ENCODE measurements at places on chromosomes 12 and 14.

- DNase-seq: no peak
Measured at GRCh38 chr14:96889091-96889490, 91.9 kb downstream of the VRK1 start.

DNA sequence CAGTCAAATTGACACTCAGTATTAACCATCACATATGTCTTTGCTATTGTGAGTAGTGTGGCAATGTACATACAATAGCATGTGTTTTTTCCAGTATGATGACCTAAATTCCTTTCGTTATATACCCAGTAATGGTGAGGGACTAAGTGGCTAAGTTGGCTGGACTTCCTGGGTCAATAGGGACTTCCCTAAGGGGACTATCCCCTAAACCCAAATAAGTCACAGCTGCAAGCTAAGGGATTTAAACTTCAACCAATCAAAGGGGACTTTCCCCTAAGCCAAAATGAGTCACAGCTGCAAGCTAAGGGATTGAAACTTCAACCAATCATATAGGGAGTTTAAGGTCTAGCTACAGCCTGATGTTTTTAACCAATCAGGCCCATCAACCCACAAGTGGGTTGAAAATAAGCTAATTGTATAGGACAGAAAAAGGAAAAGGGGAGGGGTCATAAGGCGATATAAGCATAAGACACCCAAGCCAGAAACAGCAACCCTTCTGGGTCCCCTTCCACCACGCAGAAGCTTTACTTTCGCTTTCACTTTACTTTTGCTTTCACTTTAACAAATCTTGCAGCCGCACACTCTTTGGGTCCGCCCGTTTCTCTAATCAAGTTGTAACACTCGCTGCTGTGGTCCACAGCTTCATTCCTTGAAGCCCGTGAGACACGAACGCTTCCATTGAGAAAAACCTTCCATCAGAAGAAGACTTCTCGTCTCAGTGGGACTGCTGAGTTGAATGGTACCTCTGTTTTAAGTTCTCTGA is 404.4 kb downstream of the FLRT2 start:
- peak; percentile 73 for DNase-seq

GRCh38 chr12:31353750-31354708 is 28.1 kb upstream of the SINHCAF start:
- peak; percentile 21 for DNase-seq

GRCh38 chr12:12070674-12071656 is at the start of gene BCL2L14:
Gene BCL2L14 (plus strand): TSS chr12:12070939. CDS start chr12:12079306, 8,367 bp downstream.
- no peak for DNase-seq

DNA sequence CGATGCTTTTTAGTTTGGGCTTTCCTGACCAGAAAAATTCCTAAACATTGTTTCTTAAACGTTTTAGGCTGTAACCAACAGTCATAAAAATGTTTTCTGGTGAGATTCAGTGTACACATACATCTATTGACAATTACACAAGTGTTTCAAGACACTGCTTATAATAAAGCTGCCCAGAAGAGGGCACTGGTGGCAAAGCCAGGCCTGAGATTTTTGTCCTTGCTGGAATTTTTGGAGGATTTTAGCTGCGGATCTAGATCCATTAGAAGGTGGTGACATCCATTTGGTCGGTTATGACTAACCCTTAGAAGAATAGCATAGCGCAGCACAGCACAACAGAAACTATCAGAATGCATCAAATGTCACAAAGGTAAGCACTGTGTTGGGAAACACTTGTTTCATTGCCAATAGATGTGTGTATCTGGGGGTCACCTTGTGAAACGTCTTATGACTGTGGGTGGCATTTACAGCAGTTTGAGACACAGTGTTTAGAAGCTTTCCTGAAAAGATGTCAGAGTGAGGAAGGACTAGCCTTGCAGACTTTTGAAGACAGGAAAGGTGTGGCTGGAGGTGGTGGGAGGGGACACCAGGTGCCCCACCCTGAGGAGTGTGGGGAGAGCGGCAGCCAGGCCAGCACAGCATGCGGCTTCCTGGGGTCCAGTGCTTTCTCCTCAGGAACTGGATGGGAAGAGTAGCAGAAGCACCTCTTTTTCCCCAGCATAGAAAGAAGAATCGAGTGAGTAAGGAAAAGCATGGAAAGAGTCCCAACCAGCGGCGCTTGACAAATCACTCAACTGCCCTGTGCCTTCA is 54.7 kb upstream of the FKBP4 start:
- DNase-seq: no peak

- no peak for DNase-seq
Measured at GRCh38 chr12:50103351-50103750, 457 bp upstream of the GPD1 start.

DNA sequence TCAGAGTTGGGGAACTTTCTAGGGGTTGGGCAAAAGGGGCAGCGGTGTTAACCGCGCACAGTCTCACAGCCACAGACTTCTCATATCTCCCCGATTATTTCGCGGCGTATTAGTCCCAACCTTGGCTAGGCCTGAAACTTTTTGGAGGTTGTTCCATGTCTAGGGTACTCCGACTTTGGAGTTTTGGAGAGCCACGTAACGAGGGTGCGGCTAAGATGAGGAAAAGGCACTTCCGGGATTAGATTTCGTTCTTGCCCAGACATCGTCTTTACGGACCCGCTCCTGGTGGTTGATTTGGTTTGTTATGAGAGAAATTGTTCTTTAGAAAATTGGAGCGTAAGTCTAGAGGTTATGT is 513 bp downstream of the CCNK start:
- peak; percentile 49 for DNase-seq

- DNase-seq: no peak
Measured at GRCh38 chr14:63962906-63963305, 110.1 kb downstream of the SYNE2 start.

DNA sequence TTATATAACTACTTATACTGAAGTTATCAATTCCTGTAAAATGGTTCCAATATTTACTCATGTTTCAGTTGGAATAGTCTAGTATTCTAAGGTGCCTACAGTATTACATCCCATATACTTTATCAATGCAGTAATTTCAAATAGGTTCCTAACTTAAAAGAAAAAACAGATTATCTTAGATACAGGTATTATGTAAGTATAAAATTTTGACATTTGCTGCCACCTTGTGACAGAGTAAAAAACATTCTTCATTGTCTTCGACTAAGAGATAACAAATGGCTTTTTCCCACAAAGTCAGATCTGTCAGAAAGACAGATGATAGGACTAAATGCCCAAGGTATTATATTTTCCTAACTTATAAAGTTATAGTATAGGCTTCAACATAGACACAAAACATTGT is 78.7 kb downstream of the TXNDC16 start:
- peak; percentile 46 for DNase-seq

GRCh38 chr12:3759878-3760277 is 7.0 kb upstream of the CRACR2A start:
- peak; percentile 16 for DNase-seq

GRCh38 chr12:110935588-110935987 is 15.2 kb upstream of the MYL2 start:
- no peak for DNase-seq

- no peak for DNase-seq
Measured at GRCh38 chr12:90112666-90113065, 404.0 kb upstream of the ATP2B1 start.

GRCh38 chr14:72878746-72879145 is 15.2 kb downstream of the DPF3 start:
- no peak for DNase-seq

DNA sequence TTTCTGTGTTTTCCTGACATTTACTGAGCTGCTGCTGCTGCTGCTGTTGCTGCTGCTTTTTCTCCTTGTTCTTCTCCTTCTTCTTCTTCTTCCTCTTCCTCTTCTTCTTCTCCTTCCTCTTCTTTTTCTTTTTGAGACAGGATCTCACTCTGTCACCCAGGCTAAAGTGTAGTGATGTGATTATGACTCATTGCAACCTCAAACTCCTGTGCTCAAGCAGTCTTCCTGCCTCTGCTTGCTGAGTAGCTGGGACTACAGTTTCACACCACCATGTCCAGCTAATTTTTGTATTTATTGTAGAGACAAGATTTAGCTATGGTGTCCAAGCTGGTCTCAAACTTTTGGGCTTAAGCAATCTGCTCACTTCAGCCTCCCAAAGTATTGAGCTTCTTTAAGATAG is 95.8 kb downstream of the TMTC3 start:
- peak; percentile 41 for DNase-seq

DNA sequence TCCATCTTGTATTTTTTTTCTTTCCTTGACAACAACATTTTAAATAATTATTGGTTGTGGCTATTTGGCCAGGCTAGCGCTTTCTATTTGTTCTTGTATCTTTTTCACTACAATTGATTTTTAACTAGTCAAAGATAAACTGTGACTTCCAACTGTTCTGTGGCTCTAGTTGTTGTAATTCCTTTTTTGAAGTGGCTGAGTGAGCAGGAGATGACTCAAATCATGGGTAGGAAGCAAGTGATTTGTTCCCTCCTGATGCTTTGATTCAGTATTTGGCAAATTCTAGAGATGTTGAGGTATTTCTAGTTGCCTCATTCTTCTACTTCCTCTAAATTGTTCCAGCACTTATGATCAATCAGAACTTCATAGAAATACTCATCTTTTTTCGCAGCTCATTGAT is 633.5 kb downstream of the RERGL start:
- DNase-seq: no peak

- no peak for DNase-seq
Measured at GRCh38 chr14:70808416-70809224, 693 bp downstream of the MAP3K9 start.

- DNase-seq: no peak
Measured at GRCh38 chr12:19402743-19403431, 36.4 kb upstream of the AEBP2 start.

DNA sequence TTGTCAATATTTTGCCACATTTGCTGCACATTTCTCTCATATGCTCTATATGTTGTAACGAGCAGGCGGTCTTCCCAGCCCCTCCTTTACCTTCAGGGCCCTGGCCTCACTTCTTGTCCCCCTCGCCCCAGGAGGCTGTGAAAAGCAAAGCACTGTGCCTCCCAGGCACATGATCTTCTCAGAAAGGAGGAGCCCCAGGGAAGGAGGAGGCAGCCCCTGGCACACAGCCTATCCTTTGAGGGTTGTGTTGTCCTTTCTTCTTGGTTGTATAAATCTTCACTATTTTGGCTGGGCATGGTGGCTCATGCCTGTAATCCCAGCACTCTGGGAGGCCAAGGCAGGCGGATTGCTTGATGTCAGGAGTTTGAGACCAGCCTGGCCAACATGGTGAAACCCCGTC is 77.0 kb downstream of the PPP2R5C start:
- no peak for DNase-seq

DNA sequence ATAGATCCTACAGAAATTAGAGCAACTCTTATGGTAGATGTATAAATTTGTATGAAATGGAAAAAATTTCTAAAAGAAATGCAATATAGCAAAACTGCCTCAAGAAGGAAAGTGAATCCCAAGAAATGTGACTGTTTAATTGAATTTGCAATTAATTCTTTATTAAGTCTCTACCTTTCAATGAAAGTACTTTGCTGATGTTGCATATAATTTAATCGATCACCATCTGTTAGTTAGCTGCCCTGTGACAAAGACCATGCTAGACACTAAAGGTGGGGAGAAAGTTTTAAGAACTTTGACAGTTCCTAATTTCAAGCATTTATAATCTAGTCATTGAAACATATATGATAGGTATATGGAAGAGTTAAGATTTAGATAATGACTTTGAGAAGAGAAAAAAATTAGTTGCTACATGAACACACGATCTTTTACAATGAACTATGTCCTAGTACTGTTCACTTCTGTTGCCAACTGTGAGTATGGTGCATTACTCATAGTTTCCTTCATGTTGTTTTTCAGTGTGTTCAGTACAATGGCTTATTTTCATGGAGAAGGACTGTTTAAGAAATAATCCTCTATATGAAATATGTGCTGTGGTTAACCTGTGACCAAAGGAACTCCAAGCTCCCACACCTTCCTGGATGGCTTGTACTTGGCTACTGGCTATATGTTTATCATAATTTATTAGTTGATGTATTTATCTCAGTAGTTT is 128.4 kb downstream of the METTL25 start:
- DNase-seq: no peak

DNA sequence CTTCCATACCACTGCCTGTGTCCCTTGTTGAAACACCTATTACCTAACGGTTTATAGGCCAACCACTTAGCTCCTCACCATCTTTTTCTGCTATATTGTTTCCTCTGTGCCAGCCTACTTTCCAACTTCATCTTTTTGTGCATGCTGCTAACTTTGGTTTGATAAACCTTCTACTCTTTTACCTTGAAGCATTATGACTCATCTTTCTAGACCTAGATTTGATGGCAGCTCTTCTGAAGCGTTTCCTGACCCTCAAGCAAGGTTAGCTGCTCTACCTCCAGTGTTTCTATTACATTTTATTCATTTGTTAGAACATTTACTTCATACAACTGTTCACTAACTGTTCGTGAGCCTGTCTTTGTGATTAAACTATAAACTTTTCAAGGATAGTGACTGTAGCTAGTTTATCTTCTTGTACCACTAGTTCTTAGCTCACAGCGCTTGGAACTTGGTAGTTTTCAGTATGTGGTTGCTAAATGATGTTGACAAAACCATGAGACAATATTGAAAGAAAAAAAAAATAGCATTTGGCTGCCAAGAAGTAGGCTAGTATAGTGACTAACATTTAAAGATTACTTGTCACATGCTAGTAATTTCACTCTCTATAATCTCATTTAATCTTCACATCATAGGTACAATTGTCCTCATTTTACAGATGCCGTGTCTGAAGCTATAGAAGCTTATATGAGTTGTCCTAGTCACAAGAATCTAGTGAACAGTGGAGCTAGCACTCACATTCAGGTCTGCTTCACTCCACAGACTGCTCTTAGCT is 79.5 kb downstream of the APAF1 start:
- no peak for DNase-seq

DNA sequence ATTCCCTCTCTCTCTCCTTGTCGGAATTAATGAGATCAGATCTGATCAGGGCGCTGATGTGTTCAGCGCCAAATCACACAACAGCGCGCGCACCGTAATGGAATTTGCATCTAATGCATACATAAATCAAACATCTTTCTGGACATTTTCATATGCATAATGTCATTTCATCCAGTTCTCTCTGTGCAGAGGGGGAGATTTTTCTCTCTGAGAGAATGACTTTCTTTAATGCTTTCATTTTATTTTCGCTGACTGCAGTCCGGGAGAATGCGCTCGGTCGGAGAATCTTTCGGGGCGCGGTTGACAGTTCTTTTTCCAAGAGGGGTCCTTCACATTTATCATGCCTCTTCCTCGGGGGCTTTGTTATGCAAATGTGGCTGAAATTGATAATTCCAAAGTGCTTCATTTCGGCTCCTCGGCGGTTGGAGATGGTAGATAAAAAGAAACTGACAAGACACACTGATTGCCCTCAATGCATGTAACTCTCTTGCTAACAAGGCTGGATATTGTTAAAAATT is 615.9 kb downstream of the VRK1 start:
- no peak for DNase-seq

GRCh38 chr14:38310420-38310995 is 54.6 kb upstream of the CLEC14A start:
- no peak for DNase-seq

DNA sequence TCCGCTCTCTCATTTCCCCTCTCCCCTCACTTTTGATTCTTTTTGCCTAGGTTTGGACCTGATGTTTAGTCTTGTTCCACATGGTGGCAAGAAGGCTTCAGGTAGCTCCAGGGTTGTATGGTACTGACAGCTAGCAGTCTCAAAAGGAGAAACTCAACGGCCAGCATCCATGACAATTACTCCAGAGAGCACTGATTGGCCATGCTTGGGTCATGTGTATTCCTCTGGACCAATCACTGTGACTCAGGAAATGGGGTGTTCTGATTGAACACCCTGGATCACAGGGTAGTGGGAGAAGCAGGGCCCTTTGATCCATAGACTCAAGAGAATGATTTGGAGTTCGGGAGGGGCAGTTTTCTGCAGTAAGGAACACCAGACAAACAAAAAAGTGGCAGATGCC is 45.3 kb downstream of the DYRK2 start:
- no peak for DNase-seq

GRCh38 chr14:44866770-44867169 is 95.0 kb downstream of the KLHL28 start:
- DNase-seq: no peak

Measured in NB4 (cell line).